ENCODE measurements at places on chromosomes 1 and 21. TPM values are rescaled to one million over a fixed set of nuclear protein-coding genes. Genes with fewer than 3 reads are reported as not detected.

Gene PGBD5
- not detected for total RNA-seq

Gene OR10J1
- not detected for total RNA-seq

Gene GBP5
- total RNA-seq: 370 TPM

- no peak overlapping the region for H3K27ac ChIP-seq
- no peak for DNase-seq
- H3K36me3 ChIP-seq: peaks cover under 1% of the 10 kb centered on the region
- no peaks in the 10 kb centered on the region for H3K4me1 ChIP-seq
- H3K27me3 ChIP-seq: no peaks in the 10 kb centered on the region
- no peak overlapping the region for H3K4me3 ChIP-seq
Observed at GRCh38 chr1:231733063-231733462, 106.5 kb downstream of the DISC1 start.

- no peak overlapping the region for H3K4me3 ChIP-seq
- no peak for DNase-seq
- H3K4me1 ChIP-seq: no peaks in the 10 kb centered on the region
- H3K27ac ChIP-seq: no peak overlapping the region
Observed at GRCh38 chr21:25199944-25200343, 407.3 kb downstream of the MRPL39 start.

Gene ITGB2
- 500 TPM for total RNA-seq

GRCh38 chr1:8363767-8364301 is 45.9 kb downstream of the SLC45A1 start:
- peaks cover 3% of the 10 kb centered on the region for H3K4me1 ChIP-seq
- H3K27me3 ChIP-seq: no peaks in the 10 kb centered on the region
- no peak overlapping the region for H3K27ac ChIP-seq
- no peak overlapping the region for H3K4me3 ChIP-seq
- H3K36me3 ChIP-seq: peaks cover 16% of the 10 kb centered on the region
- DNase-seq: no peak

Gene PODN
- total RNA-seq: not detected

DNA sequence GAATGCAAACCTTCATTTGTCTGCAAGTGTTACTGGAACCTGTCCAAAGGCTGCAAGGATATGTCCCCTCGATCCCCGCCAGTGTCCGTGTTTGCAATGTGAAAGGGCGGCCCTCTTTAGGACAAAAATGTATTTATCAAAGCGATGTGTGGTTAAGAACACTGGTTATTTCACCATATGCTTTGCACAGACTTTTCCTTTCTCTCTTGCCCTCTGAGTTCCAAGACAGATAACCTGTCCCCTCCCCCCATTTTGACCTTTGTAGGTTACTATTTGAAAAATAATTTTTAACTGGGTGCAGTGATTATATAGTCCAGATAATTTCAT is 1.8 kb downstream of the CHRM3 start:
- no peak for DNase-seq
- no peak overlapping the region for H3K27ac ChIP-seq
- H3K27me3 ChIP-seq: peaks cover 67% of the 10 kb centered on the region
- H3K36me3 ChIP-seq: no peaks in the 10 kb centered on the region
- H3K4me1 ChIP-seq: peaks cover 29% of the 10 kb centered on the region

Gene RGS13
- total RNA-seq: not detected

GRCh38 chr1:3026124-3026523 is 4.9 kb downstream of the ACTRT2 start:
- DNase-seq: no peak
- H3K36me3 ChIP-seq: no peaks in the 10 kb centered on the region
- no peaks in the 10 kb centered on the region for H3K27me3 ChIP-seq
- H3K27ac ChIP-seq: no peak overlapping the region
- no peaks in the 10 kb centered on the region for H3K4me1 ChIP-seq

- no peak for DNase-seq
- no peak overlapping the region for H3K27ac ChIP-seq
- H3K4me1 ChIP-seq: peaks cover 2% of the 10 kb centered on the region
- H3K27me3 ChIP-seq: no peaks in the 10 kb centered on the region
- no peaks in the 10 kb centered on the region for H3K36me3 ChIP-seq
- no peak overlapping the region for H3K4me3 ChIP-seq
Observed at GRCh38 chr1:19920132-19920710, 3.2 kb downstream of the PLA2G2E start.

- no peak overlapping the region for H3K27ac ChIP-seq
- no peaks in the 10 kb centered on the region for H3K36me3 ChIP-seq
- H3K4me3 ChIP-seq: no peak overlapping the region
- DNase-seq: peak; percentile 35
- peaks cover 2% of the 10 kb centered on the region for H3K27me3 ChIP-seq
Observed at GRCh38 chr21:42313501-42313969, 1.7 kb downstream of the TFF3 start.

Gene BCL2L15
- 0.98 TPM for total RNA-seq

- H3K4me1 ChIP-seq: no peaks in the 10 kb centered on the region
- no peak overlapping the region for H3K4me3 ChIP-seq
- H3K27me3 ChIP-seq: peaks cover 13% of the 10 kb centered on the region
- no peak for DNase-seq
- H3K36me3 ChIP-seq: no peaks in the 10 kb centered on the region
- no peak overlapping the region for H3K27ac ChIP-seq
Observed at GRCh38 chr1:153587314-153587713, 21.7 kb upstream of the S100A2 start.

Gene CCDC181
- not detected for total RNA-seq

Gene LAX1
- total RNA-seq: 20.5 TPM

DNA sequence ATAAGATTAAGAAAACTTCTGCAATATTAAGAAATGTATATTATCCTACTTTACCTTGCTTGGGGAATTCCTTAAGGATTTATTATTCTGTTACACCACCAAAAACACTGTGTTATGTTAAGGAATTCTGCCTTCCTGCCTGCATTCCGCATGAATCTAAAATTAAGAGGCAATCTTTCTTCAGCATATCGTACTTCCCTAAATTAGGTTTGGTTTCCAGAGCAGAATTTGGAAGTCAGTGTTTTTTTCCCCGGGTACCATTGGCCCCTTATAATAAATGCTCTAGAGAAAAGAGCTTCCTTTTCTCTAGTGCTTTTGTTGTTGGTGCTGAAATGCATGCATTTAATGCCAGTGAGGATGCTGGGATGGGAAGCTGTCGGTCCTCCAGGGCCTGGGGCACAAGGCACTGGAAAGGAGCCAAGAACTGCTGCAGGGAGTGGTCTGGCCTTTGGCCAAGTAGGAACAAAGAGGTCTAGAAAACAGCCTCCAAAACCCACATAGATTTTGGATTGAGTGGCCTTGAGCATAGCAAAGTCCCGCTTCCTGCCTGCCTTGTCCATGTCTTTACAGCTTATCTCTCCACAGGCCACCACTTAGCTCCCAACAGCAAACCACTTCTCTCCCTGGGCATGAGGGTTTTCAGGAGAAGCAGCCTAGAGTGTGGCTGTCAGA is 69.9 kb downstream of the RRAGC start:
- no peaks in the 10 kb centered on the region for H3K4me1 ChIP-seq
- peaks cover 47% of the 10 kb centered on the region for H3K27me3 ChIP-seq
- H3K36me3 ChIP-seq: no peaks in the 10 kb centered on the region
- DNase-seq: no peak
- H3K27ac ChIP-seq: no peak overlapping the region

DNA sequence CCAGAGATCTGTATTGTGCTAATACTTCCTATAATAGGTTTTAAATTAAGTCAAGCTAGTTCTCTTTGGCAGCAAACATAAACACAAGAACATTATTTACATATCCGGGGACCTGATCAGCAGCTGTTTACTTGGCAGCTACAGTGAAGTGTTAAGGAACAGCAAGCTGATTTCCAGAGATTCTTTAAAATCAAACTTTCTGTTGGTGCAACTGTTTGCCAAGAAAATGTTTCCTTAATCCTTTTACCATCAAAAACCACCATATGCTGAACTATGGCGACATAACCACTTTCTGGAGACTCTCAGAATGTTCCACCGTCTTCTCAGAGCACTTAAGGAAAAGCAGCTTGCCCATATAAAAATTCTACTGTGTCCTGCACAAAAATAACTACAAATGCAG is 107.0 kb upstream of the KRTAP19-8 start:
- DNase-seq: no peak
- H3K4me3 ChIP-seq: no peak overlapping the region
- H3K27me3 ChIP-seq: no peaks in the 10 kb centered on the region
- peaks cover 22% of the 10 kb centered on the region for H3K4me1 ChIP-seq

Gene CD55
- total RNA-seq: 117 TPM

DNA sequence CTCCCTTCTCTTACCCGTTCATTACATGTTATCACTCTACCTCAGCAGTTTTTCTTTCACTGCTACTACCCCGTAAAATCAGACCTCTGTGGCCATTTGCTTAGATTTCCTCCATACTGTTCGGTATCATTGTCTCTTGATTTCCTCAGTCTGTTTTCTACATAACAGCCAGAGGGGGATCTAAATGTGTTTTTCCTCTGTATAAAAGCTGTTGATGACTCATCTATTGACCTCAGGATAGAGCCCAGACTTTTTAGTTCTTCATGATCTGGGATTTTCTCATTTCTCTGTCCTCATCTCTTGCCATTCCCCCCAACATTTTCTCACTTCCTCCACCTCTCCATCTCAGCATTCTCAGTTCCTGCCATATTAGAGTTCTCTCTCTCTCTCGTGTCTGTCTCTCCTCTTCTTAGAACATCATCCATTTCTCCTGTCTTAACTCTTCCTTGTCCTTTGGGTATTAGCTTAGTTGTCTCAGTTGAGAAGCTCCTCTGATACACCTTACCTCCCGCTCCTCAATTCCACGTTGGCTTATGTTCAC is 10.5 kb downstream of the OTUD3 start:
- H3K27me3 ChIP-seq: no peaks in the 10 kb centered on the region
- peaks cover 34% of the 10 kb centered on the region for H3K36me3 ChIP-seq
- H3K27ac ChIP-seq: no peak overlapping the region
- H3K4me1 ChIP-seq: peaks cover 9% of the 10 kb centered on the region

Gene MIS18A
- total RNA-seq: 19.6 TPM

Gene KRTAP19-6
- total RNA-seq: not detected

DNA sequence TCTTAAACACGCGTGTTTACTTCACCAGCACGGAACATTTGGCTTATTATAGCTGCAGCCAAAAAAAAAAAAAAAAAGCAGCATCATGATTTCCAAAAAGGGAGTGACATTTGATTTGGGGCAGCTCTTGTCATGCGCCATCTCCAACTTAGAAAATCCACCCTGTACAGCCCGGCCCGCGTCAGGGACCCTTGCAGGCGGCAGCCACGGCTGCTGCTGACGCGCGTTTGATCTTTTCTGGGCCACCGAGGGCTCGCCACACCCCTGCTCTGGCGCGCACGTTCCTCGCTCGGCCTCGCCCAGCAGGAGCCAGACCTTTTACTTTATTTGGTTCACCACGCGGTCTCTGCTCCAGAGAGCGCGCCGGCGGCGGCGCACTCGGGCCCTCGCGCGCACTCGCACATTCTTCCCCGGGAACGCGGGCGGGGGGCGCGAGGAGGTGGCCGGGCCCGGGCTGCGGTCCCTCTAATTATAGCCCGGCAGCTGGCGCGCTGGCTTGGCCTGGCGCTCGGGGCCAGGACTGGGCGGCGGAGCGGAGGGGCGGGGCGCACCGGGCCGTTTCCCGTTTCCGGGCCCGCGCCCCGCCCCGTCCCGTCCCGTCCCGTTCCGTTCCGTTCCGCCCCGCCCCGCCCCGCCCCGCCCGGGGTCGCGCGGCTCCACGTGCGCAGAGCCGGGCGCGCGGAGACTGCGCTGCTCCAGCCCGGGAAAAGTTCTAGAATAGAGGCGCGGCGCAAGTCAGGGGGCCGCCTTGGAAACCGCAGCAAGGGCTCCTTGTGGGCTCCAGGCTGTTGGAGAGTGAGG is 10.2 kb downstream of the IRF2BP2 start:
- H3K4me3 ChIP-seq: peak overlapping the region; percentile 82
- peak overlapping the region; percentile 96 for H3K27ac ChIP-seq
- peaks cover 22% of the 10 kb centered on the region for H3K36me3 ChIP-seq
- peak; percentile 67 for DNase-seq
- H3K27me3 ChIP-seq: no peaks in the 10 kb centered on the region
- peaks cover 61% of the 10 kb centered on the region for H3K4me1 ChIP-seq

DNA sequence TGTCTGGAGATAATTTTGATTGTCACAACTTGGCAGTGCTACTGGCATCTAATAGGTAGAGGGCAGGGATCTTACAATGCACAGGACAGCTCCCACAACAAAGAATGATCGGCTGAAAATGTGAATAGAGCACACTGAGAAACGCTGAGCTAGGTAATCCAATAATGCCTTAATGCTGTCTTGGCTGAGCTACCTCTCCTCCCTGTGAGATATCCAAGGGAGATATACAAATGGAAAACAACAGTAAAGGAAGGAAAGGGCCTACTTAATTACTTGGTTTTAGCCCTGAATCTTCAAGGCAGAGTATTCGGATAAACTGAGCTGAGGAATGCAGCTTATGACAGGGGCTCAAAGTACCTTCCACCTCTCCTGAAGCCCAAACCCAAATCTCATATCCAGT is 2.9 kb downstream of the DNASE2B start:
- no peaks in the 10 kb centered on the region for H3K36me3 ChIP-seq
- no peak overlapping the region for H3K27ac ChIP-seq
- DNase-seq: no peak
- H3K4me3 ChIP-seq: no peak overlapping the region

GRCh38 chr1:1091344-1092148 is 17.4 kb upstream of the RNF223 start:
- H3K27ac ChIP-seq: no peak overlapping the region
- no peak for DNase-seq
- H3K27me3 ChIP-seq: no peaks in the 10 kb centered on the region
- H3K36me3 ChIP-seq: peaks cover 3% of the 10 kb centered on the region
- H3K4me3 ChIP-seq: no peak overlapping the region

Measured in activated CD4-positive, alpha-beta T cell treated with anti-CD3 and anti-CD28 coated beads, Interleukin-2, amount 10 ng/mL, durations not matched to agents 7 days and 5 days (primary cell).